Hepatocyte (in vitro differentiated cells): ENCODE measurements at places on chromosomes 6 and 20. TPM values are rescaled to one million over a fixed set of nuclear protein-coding genes. Genes with fewer than 3 reads are reported as not detected.
A peak's percentile ranks its signal among the peaks of the same experiment; 100 is the strongest.

SLC26A8 gene
- 0.48 TPM in 1 of 2 replicates, not detected in the other for total RNA-seq

GRCh38 chr6:45590226-45590625, 212.5 kb upstream of the SUPT3H start:
- peak; percentile 38 for DNase-seq

GRCh38 chr6:132530293-132530974, 7.6 kb upstream of the TAAR9 start:
- DNase-seq, result peak; percentile 86

DNA sequence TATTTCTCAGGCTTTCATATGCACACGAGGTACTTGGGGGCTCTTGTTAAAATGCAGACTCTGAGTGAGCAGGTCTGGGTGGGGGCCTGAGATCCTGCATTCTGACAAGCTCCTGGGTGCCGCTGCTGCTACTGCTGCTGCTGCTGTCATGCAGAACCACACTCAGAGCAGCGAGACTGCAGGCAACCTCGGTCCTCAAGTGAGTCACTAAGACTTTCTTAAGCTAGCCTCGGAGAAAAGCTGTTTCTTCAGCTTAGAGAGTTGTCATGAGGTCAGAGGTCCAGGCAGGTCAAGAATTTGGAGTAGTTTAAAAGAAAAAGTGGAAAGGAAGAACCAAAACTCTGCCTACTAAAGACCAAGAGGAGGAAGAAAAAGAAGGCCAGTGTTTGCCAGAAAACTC, 92.9 kb downstream of the SPTLC3 start:
- DNase-seq, result peak; percentile 58

DNA sequence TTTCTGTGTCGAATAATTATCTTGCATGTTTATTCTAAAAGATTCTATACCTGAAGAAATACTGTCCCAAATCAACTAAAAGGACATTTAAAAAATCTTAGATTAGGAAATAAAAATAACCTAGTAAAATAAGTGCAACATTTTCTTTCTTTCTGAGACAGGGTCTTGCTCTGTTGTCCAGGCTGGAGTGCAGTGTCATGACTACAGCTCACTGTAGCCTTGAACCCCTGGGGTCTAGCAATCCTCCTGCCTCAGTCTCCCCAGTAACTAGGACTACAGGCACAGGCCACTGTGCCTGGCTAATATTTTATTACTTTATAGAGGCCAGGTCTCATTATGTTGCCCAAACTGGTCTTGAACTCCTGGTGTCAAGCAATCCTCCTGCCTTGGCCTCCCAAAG, 48.7 kb downstream of the RARS2 start:
- DNase-seq, result no peak

GRCh38 chr20:47668313-47669151, 116.7 kb downstream of the SULF2 start:
- no peak for DNase-seq
